HS-27A (cell line): ENCODE measurements at places on chromosomes 11 and 22.

- no peak for DNase-seq
Measured at GRCh38 chr22:24422102-24422665, 5.2 kb upstream of the ADORA2A start.

- no peak for DNase-seq
Measured at GRCh38 chr11:32905028-32905667, 12.5 kb downstream of the QSER1 start.

- DNase-seq, result no peak
Measured at GRCh38 chr11:32311346-32312065, 123.8 kb downstream of the WT1 start.

- DNase-seq, result no peak
Measured at GRCh38 chr11:104843150-104843836, 55.0 kb downstream of the CASP12 start.
